ENCODE measurements at places on chromosomes 3 and 15. TPM values are rescaled to one million over a fixed set of nuclear protein-coding genes. Genes with fewer than 3 reads are reported as not detected.

The TMCO5A gene
- polyA plus RNA-seq, result not detected

The NTRK3 gene
- polyA plus RNA-seq, result 7.2 TPM

The GOLGA6L7 gene
- polyA plus RNA-seq, result 0.40 TPM

DNA sequence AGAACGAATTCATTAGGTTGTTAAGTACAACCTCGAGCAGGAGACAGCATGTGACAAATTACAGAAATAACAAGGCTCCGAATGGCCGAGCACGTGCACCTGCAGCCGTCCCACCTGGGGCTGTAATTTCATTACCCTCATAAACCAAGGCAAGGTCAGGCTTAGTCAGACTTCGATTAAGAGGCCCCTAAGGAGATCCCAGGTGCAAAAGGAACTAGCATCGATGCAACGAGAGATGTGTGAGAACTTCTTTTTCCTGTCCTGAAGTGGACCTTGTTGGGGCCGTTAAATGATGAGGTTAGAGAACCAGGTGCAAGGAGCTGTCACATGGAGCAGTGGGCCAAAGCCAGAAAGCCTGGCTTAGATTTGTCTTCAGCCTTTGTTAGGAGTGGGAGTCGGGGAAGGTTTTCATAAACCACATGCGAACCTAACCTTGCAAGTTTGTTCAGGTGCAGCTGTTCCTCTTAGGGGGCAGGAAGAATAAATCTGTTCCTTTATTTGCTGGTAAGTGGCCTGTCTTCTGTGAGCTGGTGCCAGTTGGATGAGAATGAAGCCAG lies 559.9 kb upstream of the MCTP2 start:
- DNase-seq, result peak; percentile 62

DNA sequence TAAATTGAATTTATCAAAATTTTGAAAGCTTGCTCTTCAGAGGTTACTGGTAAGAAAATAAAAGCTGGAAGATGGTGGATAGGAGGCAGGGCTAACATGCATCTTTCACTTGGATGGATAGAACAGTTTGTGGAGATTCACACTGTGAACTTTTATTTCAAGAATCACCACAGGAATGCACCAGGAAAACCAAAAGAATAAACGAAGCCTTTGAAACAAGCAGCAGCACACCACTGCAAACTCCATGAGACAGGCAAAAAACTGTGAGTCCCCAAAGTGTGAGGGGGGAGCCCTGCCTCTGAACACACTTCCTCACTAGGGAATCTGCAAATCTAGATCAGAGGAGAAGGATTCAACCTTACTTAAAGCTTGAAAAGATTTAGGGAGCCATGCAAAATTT lies 122.2 kb downstream of the RTP4 start:
- no peak for DNase-seq

- no peak for DNase-seq
These were observed 9.5 kb downstream of the BTD start for GRCh38 chr3:15611018-15611417.

GRCh38 chr3:126268866-126269265 lies 88.3 kb downstream of the KLF15 start:
- no peak for DNase-seq

GRCh38 chr3:170974872-170975271 lies 51.6 kb downstream of the SLC2A2 start:
- no peak for DNase-seq

GRCh38 chr3:189588475-189589178 lies 42.6 kb upstream of the TP63 start:
- DNase-seq, result no peak

- no peak for DNase-seq
These were observed 71.1 kb downstream of the TBL1XR1 start for GRCh38 chr3:177126015-177126773.

- no peak for DNase-seq
These were observed at the start of gene CSPG5 for GRCh38 chr3:47578691-47579632. TSS of gene CSPG5 (minus strand) at chr3:47578865. CDS start at chr3:47578693, 172 bp downstream.

- DNase-seq, result no peak
These were observed 83.4 kb downstream of the TOP2B start for GRCh38 chr3:25581335-25581734.

All from muscle of arm (tissue), 14 donors.